ENCODE measurements at places on chromosomes 2 and 18. TPM values are rescaled to one million over a fixed set of nuclear protein-coding genes. Genes with fewer than 3 reads are reported as not detected.

FIGN gene
- total RNA-seq: 1.6 TPM

DNA sequence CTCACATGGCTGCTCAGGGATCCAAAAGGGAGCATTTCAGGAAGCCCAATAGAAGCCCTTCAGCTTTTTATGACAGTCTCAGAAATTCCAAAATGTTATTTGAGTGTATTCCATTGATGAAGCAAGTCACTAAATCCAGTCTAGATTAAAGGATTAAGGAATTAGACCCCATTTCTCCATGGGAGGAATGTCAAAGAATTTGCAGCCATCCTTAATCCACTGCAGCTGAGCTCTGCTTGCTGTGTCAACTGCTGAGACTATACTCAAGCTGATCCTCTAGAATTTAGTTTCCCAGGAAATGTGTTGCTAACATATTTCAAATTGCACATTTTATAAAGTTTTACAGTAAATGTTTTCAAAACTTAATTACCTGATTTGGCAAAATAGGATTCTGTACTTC lies 28.4 kb upstream of the C2orf69 start:
- DNase-seq: no peak

- DNase-seq: peak; percentile 26
These were observed 35.1 kb downstream of the GALM start for GRCh38 chr2:38700881-38701458.

DNA sequence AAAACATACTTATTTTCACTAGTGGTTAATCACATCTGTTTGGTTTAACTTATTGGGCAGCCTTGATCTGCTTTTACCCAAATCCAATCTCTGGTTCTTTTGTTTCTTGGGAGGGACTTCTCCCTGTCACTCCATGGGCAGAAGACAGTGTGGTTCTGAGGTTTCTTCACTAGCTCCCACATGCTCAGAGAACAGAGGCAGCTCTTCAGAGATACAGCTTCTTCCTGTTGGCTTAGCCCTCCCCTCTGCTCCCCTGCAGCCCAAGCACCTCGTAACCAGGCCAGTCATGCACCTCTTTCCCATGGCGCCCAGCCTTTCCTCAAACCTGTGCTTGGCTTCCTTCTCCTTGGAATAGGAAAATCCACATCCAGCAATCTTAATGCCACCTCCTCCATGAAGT lies 32.8 kb downstream of the SLC9A2 start:
- DNase-seq: no peak

GRCh38 chr18:34991561-34991960 lies 49.7 kb upstream of the MAPRE2 start:
- no peak for DNase-seq

DNA sequence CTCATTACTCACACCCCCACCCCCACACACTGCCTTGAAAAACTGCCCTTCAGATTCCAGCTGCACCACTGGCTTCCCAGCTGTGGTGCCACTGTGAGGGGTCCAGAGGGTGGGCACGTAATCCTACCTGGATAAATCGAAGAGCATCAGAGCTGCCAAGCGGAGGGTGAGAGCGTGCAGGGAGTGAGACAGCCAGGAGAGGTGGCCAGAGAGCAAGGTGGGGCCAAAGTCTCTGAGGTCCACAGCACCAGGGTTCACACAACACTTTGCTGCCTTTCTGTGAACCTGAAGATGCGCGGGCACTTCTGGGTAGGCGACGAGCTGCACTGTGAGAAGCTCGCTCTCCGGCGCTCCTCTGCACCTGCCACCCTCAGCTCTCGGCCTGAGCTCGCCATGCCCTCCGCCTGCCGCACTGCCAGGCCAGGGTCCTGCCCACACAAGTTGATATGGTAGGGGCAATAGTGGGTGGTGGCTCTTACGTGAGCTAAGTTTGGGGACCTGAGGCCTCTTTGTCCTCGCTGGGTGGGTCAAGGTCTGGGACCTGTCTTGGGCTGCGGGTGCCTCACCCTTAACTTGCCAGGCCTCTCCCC lies 83.9 kb downstream of the MARCO start:
- no peak for DNase-seq

DNA sequence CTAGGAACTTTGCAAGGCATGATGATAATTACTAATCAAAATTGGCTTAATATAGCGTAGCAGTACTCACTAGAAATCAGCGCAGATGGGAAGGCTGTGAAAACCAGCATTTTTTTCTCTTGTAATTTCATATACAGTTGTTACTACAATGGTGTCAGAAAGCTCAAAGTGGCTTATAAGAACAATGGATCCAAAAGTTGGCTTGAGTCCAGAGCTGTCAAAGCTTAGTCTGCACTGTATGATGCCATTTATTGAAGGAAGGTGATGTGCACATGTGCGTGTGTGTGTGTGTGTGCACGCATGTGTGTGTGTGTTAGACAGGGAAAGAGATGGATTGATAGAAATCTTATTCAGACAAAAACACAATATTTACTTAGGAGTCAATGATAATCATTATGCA lies 341.3 kb downstream of the TGIF1 start:
- DNase-seq: no peak

DYNAP gene
- total RNA-seq: not detected

- DNase-seq: no peak
These were observed 111.4 kb downstream of the NBAS start for GRCh38 chr2:15449556-15450236.

DNA sequence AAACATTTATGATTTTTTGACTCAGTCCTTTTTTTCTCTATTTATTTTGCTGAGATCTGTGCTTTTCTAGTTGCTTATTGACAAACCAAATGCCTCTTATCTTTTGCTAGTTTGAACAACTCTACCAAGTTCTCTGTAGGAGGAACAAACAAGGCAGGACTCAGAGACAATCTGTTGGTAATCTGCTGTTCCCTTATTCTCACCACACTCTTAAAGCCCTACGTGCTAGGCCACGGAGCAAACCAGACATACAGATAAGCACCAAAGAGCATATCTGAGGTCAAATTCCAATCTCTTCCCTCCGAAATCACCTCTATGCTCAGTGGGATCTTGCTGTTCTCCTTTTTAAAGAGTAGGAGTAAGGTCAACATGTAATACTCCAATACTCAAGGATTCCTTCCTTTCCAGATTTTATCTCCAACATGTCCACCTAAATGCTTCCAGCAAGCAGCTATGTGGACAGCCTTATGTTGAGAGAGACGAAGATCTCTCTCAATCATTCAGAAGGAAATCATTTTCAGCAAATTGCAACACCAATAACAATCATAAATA lies 18.4 kb downstream of the FN1 start:
- peak; percentile 72 for DNase-seq

CCDC102B gene
- total RNA-seq: 10.4 TPM

ST6GAL2 gene
- total RNA-seq: 5.2 TPM

DNA sequence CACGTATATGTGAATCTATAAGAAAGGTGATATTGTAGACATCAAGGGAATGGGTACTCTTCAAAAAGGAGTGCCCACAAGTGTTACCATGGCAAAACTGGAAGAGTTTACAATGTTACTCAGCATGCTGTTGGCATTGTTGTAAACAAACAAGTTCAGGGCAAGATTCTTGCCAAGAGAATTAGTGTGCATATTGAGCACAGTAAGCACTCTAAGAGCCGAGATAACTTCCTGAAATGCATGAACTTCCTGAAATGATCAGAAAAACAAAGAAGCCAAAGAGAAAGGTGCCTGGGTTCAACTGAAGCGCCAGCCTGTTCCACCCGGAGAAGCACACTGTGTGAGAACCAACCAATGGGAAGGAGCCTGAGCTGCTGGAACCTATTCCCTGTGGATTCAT lies 101.0 kb downstream of the HS6ST1 start:
- DNase-seq: no peak

DNA sequence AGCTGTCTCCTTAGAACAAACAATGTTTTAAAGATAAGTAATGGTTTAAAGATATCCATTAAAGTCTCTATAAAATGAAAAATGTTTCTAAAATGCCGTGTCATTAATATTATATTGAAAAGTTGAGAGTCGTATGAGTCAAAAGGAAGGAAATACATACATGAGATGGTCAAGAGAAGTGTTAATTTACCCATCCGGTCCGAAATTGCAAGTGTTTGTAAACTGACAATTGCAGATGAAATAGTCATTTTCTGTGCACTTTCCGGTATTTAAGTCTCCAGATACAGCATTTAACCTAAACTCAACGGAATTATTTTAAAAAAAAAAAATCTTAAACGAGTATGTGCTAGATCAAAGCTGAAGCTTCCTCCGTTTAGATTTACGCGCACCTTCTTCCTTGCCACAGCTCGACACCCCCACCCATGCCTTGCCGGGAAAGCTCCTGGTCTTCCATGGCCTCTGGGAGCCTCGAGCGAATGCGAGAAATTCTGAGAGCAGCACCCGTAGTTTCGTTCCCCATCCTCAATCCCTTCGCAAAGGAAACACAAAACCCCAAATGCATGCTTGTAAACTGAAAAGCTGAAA lies 1.8 kb downstream of the DSC3 start:
- no peak for DNase-seq

- no peak for DNase-seq
These were observed 63.1 kb downstream of the ANKRD12 start for GRCh38 chr18:9199681-9200080.

LIMS2 gene
- total RNA-seq: 28.9 TPM

GRCh38 chr18:78965260-78965659 lies 14.4 kb upstream of the SALL3 start:
- DNase-seq: no peak

CACNB4 gene
- total RNA-seq: 0.43 TPM

GRCh38 chr2:218305383-218305782 lies 13.1 kb upstream of the TMBIM1 start:
- no peak for DNase-seq

DNA sequence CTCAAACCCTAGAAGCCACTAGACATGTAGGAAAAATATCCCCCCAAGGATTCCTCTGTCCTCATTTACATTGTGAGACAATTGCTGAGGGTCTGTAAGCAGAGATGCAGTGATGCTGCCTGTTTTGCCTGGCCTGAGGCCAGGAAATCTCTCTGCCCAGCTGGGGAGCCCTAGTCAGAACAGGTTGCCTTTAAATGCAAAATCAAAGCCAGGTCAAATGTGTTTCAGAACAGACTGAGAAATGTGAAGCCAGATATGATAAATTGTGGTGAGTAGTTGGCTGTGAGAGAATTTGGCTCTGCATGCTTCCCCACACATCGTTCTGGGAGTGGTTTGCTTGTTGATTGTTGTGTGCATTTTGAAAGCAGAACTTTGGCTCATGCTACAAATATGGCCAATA lies 38.4 kb upstream of the NXPH2 start:
- no peak for DNase-seq

GRCh38 chr18:22473366-22473765 lies 55.7 kb upstream of the CTAGE1 start:
- DNase-seq: no peak

GRCh38 chr2:41129988-41130387 lies 678.1 kb upstream of the SLC8A1 start:
- DNase-seq: no peak

GRCh38 chr2:179931502-179931901 lies 70.1 kb upstream of the ZNF385B start:
- no peak for DNase-seq

DNA sequence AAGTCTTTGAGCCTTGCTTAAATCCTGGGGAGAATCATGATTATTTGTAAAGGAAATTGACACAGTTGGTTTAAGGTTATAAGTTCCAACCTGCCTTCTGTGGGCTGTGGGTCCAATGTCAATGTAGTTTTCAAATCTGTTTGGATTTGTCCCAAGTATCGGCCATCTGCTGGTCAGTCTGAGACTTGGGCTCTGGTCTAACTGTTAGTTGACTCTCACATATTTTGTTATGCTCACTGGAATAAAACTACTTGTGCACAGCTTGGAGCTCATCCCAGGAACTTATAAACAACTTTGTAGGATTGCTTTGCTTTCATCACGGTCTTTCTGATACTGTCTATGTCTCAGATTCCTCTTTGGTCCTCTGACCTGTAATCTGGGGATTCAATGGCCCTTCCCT lies 1026.2 kb upstream of the ZEB2 start:
- DNase-seq: peak; percentile 46

DNA sequence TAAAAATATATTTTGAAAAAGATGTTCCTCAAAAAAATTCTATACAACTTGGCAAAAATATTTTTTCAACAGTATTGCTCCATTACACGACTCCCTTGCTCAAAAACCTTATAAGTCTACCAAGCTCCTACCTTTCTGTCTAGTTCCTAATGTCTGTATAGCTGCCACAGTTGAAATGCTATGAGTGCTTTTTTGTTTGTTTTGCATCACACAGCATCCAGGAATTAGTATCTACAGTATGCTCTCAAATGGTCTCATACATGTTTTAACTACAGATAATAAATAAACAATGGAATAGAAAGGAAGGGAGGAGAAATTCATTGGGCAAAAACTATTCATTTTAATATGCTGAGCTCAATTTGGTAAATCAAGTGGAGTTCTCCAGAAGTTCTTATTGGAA lies 17.3 kb downstream of the ACADL start:
- DNase-seq: no peak

TCF7L1 gene
- 4.3 TPM for total RNA-seq

DNA sequence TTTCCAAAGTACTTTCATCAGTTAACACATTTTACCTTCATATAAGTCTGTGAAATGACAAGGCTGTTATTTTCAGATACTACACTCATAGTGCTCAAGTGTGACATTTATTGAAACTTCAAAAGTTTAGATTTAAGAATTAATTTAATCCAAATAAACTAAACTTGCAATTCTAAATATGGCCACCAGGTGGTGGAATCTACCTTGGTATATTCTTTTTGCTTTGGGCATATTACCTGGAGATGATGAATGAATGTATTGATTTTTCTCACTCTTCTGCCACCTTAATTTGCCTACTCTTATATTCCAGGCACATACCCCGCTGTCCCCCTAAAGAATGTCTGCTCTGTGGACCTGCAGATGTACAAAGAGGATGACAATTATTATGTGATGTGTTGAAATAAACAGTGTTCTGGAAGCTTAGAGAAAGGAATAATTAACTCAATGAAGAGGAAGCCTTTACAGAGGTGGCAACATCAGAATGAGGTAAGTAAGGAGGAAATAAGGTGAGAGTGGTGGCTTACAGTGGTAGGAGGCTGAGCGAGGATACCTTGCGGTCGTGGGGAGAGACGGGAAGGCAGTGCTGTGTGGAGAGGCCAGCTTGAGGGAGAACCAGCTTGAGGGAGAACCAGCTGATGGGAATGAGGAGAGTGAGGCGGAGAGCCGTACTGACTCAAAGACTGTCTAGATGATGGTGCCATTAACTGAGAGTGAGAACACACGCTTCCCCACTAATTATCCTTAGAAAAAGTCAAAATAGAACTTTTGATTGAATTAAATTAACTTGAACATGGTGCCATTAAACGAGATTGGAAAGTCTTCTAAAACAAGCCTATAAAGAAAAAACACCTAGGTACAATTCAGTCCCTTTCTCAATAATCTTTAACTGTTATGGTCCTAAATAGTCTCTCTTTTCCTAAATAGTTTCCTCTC lies 179.5 kb downstream of the CELF4 start:
- DNase-seq: peak; percentile 42

- no peak for DNase-seq
These were observed 413.6 kb upstream of the ID2 start for GRCh38 chr2:8268172-8268783.

All from fibroblast of villous mesenchyme (primary cell).